ENCODE measurements at places on chromosomes 3 and 15.

DNA sequence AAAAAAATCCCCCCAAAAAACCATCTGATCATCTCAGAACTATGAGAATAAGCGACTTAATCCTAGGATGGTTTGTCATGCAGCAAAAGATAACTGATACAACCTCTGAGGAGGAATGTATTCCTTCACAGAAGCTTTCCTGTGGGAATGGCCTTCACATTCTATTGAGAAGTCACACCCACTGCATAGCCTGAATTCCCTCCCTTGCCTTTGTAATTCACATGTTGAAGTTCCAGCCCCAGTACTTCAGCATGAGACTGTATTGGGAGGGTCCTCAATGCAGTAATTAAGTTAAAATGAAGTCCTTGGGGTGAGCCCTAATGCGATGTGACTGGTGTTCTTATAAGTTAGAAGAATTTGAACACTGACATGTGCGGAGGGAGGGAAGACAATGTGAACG, 395.2 kb downstream of the TUSC7 start:
- no peak for DNase-seq

DNA sequence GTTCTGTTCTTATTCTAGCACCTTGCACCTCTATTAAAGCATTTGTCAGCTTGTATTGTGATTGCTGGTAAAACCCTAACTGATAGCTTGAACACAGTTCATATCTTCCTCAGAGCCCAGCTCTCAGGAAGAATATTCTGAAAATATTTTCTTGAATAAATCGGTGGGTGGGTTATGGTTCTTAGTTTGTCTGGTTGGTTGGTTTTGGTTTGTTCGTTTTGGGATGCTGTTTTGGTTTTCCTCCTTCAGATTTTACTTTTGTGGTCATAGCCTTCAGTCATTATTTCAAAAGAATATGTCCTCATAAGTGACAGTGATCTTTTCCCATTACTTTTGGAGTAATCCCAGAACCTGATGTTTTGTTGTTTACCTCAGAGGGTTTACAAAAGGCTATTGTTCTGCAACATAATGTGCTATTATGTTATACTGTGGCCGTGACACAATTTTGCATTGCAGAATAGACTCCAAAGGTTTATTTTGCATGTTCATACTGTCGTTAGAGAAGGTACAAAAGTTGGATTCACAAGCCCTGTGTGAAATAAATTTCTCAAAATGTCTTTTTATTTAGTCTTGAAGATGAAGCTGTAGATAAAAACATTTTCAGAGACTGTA, 2.7 kb upstream of the TMEM87A start:
- DNase-seq = no peak

- DNase-seq = no peak
Observed at GRCh38 chr3:52055537-52056351, 627 bp downstream of the DUSP7 start.

GRCh38 chr3:54366007-54366750, 243.8 kb downstream of the CACNA2D3 start:
- DNase-seq = no peak

DNA sequence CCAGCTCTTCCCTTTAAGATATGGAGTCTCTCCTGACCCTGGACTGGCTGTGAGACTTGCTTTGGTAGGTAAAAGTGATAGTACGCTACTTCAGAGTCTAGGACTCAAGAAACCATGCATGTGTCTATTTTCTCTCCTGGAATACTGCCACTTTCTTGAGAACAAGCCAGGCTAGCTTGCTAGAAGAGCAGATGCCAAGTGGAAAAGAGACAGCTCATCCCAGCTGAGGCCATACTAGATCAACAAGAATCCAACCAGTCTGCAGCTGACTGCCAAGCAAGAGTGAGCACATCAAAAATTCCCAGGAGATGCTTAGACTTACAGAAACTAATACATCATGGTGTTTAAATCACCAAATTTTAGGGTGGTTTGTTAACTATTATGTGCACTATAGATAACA, 208.3 kb upstream of the RBMS3 start:
- no peak for DNase-seq

DNA sequence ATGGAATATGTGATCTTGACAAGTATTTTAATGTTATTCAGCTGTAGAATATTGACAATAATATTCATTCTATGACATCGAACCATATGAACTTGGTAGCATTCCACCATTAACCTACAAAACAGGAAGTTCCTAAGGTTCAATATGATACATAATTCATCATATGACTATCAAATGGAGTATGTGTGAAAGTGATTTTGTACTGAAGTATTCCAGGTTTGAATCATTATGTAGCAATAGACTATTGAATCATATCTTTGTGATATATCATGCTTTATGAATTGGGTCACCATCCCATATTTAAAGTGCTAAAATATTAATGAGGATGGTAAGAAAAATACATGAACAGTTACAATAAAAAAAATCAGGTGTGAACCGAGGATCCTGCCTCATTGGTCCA, 95.1 kb downstream of the TP63 start:
- no peak for DNase-seq

DNA sequence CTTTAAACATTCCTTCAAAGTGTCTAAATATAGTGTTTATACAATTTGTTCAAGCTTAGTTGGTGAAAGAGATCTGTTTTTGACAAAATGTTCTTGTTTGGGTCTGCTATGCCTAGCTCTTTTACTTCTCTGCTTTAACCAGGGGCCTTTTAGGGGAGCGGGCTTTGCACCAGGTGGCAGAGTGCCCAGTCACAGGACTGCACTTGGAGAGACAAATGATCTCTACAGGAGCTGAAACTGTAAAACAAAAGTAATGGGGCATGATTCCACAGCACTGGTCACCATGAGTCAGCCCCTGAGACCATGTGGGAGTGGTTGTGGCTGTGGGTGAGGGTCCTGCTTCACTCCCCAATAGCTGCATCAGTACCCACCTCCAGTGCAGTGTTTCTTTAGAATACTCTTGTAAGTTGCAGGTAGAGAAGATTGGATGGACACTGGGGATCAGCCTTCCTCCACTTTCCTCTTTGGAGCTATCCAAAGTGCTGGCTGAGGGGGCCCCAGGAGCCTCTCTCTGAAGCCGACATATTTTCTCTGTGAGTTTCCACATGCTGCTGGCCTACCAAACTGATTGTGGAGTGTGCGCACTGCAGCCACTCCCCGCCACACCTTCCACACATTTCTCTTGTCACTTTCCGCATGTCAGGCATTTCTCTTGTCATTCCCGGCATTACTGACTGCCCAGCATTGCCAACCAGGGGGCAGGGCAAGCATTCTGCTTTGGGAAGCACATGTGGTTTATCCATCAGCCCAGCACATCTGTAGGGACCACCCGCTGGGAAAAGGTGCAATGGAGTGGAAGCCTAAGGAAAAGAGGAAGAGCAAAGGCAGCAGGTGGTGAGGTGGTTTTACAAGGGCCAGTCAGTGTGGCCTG, 110.0 kb downstream of the EPHB1 start:
- no peak for DNase-seq

DNA sequence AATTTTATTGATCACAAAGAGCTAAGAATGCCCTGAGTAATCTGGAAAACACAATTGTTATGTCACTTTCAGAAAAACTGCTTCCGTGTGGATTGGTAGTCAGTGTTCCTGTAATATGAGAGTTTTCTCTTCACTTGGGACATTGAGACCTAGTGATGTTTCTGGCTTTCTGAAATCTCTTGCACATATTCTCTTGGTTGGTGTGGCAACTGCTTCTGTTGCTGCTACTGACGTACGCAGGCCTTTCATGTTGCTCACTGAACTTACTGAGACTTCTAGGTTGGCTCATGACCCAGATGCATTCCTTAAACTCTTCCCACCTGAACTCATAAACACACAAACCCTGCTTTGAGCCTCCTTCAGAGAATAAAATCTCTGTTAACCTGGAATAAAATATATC, 175.0 kb upstream of the PFN2 start:
- no peak for DNase-seq

DNA sequence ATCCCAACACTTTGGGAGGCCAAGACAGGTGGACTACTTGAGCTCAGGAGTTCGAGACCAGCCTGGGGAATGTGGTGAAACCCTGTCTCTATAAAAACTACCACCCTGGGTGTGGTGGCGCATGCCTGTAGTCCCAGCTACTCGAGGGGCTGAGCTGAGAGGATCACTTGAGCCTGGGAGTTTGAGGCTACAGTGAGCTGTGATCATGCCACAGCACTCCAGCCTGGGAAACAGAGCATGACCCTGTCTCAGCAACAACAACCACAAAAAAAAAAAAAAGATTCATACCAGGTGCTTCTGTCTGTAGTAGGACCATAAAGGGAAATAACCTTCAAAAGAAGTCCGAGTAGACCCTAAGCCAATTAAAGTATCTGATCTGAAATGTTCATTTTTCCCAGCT, 94.5 kb downstream of the SERPINI1 start:
- DNase-seq = no peak
